ENCODE measurements at places on chromosomes 6 and 20. TPM values are rescaled to one million over a fixed set of nuclear protein-coding genes. Genes with fewer than 3 reads are reported as not detected.

MATN4 gene
- total RNA-seq, result 0.15 TPM

- no peak for DNase-seq
Measured at GRCh38 chr20:25015986-25016385, 23.4 kb upstream of the APMAP start.

DNA sequence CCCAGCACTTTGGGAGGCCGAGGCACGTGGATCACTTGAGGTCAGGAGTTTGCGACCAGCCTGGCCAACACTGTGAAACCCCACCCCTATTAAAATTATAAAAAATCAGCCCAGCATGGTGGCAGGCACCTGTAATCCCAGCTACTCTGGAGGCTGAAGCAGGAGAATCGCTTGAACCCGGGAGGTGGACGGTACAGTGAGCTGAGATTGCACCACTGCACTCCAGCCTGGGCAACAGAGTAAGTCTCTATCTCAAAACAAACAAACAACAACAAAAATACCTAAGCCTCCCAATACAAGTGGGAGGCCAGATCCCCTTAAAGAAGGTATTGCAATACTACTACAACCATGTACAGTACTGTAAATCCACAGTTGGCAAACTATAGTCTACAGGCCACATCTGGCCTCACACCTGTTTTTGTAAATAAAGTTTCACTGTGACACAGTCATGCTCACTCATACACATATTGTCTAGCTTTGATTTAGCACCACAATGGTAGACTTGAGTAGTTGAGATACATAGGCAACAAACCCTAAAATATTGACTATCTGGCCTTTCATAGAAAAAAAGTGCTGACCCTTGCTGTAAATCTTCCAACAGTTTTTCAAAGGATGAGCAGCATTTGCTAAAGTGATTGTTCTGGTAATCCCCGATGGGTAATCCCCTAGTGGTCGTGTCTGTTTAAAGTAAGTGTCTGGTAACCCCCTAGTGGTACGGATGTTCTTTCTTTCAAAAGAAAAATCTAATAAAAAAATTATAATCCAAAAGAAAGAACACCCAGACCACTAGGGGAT, 202.0 kb downstream of the RNGTT start:
- DNase-seq, result no peak

C20orf141 gene
- not detected for total RNA-seq

SLC16A10 gene
- total RNA-seq, result 0.18 TPM

CEBPB gene
- total RNA-seq, result 52.1 TPM

LY6G5C gene
- total RNA-seq, result 0.62 TPM

BMP5 gene
- 17.7 TPM for total RNA-seq

- DNase-seq, result no peak
Measured at GRCh38 chr6:39240155-39240757, 11.0 kb upstream of the KCNK5 start.

LTA gene
- total RNA-seq, result 0.72 TPM
